T-helper 22 cell (primary cell): ENCODE measurements at places on chromosomes 7 and 10.

GRCh38 chr10:89852872-89853271 is 151.5 kb downstream of the KIF20B start:
- DNase-seq = no peak

DNA sequence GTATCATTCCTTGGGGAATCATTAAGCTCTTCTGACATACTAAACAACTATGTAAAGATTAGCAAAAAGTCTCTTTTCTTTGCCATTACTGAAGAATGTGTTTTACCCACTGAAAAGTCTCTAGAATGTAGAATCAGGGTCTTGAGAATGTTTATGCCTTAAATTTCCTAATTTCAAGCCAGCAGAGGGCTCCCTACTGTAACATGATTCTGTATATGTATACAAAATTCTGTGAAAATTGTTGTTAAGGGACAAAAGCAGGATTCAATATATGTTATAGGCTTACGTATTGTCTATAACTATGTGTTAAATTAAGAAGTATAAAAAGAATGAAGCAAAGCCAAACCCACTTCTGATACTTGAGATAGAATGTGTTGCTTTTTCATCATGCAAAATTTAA is 296.9 kb upstream of the DGKB start:
- no peak for DNase-seq

GRCh38 chr10:1645896-1646295 is 91.4 kb downstream of the ADARB2 start:
- no peak for DNase-seq

- DNase-seq = no peak
Measured at GRCh38 chr10:103493916-103494877, 692 bp downstream of the NEURL1 start.

DNA sequence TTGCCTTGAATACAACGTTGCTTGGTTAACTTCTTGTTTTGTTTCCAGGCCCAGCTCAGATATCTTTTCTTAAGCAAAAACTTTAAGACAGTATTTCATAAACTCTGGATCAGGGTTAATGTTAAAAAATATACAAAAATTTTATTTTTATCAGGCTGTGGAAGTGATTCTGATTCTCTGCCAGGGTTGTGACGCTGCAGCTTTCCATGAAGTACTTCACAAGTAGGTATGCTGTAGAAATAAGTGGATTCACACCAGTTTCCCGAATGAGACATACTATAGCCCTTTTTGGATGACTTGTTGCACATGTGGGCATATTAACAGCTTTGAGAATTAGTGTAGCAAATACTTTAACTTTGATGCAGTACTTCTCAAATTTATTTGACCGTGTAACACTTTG is 70.1 kb downstream of the CDK14 start:
- DNase-seq = no peak

DNA sequence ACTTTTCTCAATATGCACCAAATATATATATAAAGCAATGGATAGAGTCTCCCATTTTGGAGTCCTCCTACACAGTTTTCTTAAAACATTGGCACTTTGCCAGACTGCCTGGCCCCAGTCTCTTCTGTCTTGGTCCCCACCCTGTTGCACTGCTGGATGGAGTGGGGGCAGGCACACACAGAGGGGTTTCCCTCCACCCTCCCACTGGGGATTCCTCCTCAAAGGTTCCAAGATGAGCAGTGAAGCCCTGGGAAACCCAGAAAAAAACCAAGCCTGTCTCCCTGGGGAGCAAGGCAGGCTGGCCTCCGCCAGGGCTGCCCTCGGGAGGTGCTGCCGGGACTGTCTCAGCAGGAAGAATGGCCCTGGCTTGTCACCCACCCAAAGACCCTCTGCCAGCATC is 68.0 kb downstream of the SH3PXD2A start:
- DNase-seq = no peak

DNA sequence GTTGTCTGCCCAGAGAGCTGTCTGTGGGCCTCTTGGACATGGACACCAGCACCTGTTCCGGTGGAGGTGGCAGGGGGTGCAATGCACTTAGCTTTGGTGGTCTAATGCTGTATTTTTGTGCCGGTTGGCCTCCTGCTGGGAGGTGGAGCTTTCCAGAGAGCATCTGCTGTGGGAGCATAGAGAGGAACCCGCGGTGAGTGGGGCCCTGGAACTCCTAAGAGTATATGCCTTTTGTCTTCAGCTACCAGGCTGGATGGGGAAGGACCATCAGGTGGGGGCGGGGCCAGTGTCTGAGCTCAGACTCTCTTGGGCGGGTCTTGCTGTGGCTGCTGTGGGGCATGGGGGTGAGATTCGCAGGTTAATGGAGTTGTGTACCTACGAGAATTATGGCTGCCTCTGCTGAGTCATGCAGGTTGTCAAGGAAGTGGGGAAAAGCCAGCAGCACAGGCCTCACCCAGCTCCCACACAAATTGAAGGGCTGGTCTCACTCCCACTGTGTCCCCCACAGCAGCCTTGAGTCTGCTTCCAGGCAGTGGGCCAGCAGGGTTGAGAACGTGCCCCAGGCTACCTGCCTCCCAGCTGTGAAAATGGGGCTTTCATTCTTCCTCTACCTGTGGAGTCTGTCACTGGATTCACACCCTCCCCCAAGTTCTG is 29.0 kb downstream of the JAKMIP3 start:
- no peak for DNase-seq

DNA sequence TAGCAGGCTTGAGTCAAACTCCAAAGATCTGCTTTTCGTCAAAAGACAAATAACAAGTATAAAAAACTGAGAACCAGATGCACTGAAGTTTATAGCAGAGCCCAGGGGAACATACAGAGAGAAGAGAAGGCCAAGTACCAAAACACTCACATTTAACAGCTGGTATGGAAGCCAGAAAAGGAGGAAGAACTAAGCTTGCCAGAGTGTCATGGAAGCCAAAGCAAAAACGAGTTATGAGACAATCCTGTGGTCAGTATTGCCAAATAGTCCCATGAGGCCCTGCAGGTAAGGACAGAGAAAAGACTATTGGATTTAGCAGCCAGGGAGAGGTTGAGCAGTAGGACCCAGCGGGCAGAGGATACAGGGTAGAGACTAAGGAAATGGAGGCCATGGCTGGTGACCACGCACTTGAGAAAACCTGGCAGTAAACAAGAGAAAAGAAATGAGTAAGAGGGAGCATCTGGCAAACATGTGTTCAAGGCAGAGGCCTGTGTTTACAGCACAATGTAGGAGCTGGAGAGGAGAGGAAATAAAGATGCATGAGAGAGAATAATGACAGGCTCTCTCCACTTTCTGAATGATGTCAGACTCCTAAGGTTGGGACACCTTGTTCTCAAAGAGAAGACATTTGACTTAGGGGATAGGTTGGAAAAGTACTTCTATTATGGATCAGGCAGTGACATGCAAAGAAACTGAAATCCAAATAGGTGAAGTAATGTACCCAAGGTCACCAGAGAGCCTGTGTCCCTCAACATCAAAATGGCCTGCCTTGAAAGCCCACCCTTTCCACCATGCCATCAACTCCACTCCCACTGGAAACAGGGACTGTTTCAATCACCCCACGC is 9.1 kb downstream of the CREB3L2 start:
- DNase-seq = no peak

DNA sequence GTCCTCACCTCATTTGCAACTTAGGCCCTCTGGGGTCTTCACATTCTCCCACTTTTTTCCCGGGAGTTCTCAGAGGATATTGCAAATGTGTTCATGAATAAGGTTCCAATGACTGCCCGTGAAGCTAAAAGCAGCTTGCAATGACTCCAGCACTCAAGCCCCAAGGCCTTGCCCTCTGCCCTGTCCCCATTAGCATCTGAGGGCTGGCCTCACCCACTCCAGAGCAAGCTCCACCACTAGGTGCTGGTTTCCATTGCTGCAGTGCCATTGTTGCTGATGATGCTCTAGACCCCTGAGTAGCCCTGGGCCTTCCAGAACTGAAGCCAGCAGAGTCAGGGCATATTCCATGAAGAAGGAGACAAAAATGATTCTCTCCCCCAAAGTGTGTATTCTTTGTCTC is 236.8 kb downstream of the DYNC1I1 start:
- no peak for DNase-seq

GRCh38 chr7:108067844-108068243 is 62.3 kb downstream of the LAMB4 start:
- DNase-seq = no peak

GRCh38 chr10:60980997-60981396 is 37.0 kb upstream of the RHOBTB1 start:
- DNase-seq = no peak

- DNase-seq = no peak
Measured at GRCh38 chr10:44977287-44978212, 1.1 kb downstream of the DEPP1 start.

GRCh38 chr7:93212881-93213280 is 13.4 kb downstream of the HEPACAM2 start:
- no peak for DNase-seq
